NCI-H1092 (cell line): ENCODE measurements at places on chromosomes 7 and 10.

GRCh38 chr10:24824124-24824523 is 100.4 kb upstream of the ARHGAP21 start:
- no peak for DNase-seq

DNA sequence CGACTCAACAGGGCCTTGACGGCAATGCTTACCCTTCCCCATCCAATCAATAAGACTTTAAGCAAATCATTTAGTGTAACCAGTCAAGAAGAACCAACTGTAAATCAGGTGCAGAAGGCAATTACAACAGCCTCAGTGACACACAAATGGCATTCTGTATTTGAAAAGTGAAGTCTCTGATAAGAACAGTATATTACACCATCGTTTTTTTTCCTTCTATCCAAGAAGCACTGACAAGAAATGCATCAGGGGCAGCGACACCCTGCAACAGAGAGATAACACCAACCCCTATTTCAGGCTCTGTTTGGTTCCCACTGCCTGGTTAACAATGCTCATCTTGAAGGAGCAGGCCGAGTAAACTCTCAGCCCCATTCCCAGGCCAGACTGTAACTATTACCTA is 204.0 kb upstream of the AOAH start:
- DNase-seq, result no peak

DNA sequence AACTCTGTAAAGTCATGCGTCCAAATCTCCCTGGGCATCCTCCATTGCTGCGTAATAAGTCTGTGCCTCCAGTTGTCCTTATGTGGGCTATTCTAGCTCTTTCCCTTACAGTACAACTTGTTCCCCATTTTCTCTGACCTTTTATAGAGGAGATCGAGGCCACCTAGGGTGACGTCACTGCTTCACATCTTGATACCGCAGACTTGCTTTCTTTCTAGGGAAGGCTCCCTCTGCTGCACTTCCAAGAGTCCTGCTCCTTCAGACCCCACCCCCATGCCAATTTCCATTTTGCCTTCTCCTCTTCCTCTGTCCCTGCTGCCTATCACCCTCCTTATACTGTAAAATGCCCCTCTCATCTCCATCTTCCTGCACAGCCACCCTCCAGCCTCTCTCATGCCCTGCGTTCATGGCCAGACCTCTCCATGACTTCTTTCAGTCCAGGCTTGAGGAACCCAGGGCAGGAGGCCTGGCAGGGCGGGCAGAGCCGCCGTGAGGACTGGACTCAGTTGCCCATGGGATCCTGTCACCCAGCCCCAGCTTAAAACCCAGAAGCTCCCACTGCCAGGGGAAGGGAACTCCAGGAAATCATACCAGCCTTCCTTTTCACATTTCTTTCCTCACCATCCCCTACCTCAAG is 57.5 kb downstream of the CAMK1D start:
- no peak for DNase-seq

GRCh38 chr7:140672382-140673062 is at the start of gene ADCK2:
ADCK2 (plus strand) TSS chr7:140672945; CDS start chr7:140673331, 386 bp downstream.
- DNase-seq, result peak; percentile 51

DNA sequence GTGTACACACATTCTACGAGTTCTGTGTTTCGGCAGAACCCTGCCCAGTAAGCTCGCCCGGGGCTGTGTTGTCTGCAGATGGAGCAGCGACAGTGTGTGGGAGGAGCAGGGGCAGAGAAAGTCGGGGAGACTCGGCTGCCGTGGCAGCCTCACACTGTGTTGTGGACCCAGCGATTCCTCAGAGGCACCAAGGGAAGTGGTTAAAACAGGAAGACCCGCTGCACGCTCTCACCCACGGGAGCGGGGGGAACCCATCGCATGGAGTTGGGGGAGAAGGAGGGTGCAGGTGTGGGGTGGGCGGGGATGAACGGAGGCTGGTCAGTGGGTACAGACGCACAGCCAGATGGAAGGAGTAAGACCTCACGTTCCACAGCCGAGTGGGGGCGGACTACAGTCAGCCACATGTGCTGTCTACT is 250.2 kb downstream of the ELFN1 start:
- no peak for DNase-seq

DNA sequence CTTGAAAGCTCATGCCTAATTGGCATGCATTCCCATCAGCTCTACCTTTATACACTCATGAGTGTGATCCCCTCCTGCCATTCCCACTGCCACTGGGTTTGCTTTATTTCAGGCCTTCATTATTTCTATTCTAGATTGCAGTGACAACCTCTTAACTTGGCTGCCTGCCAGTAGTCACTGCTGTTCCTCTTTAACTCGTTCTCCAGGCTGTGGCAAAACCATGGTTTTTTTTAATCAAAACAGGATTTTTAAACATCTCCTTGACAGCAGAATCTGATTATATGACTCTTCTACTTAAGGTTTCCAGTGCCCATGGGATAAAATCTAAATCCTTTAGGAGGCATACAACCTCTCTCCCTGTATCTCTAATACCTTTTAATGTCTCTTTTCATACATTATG is 223.7 kb upstream of the PCDH15 start:
- no peak for DNase-seq

DNA sequence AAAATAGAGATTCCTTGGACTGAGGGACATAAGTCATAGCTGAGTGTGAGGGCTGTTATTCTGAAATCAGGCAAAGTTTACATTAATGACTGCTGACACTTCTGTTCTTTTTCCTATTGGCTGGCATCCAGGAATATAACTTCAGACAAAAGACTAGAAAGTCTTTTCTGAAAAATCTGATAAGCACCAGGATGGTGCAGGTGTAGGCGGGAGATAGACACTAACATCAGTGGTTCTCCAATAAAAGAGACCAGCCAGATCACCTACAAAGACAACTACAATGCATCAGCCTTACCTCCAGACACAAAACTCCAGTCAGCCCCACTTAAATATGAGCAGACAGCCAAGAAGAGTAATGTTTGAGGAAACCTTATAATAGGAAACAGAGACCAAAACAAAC is 168.3 kb upstream of the LRGUK start:
- no peak for DNase-seq

GRCh38 chr7:22364900-22365299 is 7.9 kb upstream of the RAPGEF5 start:
- peak; percentile 26 for DNase-seq

DNA sequence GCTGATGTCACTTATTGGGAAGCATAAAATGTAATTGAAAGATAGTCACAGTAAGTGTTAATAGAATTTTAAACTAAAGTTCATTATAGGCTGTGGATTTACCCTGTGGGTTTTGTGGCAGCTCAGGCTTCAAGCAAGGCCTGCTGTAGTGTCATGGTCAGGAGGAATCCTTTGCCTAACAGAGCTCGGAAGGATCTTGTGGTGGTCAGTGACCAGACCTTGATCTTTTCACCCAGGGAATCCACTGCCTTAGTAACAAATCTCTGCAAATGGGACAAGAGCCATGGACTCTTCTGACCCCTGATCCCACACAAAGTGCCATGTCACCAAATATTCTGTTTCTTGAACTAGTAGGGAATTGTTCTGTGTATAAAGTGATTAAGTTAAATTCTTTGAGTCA is 20.6 kb upstream of the HDAC9 start:
- DNase-seq, result no peak

GRCh38 chr7:1200045-1200444 is 32.6 kb upstream of the UNCX start:
- no peak for DNase-seq

DNA sequence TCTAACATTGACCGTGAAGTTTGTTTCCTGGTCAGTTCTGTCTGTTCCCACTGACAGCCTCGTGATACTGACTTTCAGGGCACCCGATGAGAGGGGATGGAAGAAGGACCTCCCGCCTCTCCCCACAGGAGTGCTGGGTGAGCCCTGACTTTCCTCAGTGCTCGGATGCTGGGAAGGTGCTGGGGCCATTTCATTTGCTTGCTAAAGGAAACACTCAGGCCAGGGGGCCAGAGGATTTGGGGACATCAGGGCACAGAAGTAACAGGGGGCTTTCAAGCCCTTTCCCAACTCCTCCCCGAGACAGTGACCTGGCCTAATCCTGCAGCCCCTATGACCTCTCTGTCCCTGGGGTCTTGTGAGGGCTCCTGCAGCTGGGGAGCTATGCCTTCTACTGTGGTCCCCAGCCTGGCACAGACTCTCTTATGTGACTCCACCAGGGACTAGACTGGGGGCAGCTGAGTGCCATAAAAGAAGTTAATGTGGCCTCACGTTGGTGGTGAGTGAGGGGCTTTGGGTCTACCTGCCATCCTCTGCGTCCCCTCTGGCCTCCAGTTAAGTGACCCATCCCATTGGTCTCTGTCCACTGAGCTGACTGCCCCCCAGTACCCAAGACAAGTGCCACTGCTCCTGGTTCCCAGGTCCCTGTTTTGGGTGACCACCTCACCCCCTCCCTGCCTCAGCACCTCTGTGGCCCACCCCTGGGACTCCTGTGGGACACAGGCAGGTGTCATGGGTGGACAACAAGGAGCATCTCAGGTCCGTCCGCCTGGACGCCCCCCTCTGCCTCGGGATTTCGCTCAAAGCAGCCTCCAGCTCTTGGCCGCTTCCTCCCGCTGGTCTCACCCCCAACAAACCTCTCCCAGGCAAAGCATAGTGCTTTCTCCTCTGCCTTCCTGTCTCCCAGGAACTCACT is 33.4 kb upstream of the HSPA12A start:
- no peak for DNase-seq

DNA sequence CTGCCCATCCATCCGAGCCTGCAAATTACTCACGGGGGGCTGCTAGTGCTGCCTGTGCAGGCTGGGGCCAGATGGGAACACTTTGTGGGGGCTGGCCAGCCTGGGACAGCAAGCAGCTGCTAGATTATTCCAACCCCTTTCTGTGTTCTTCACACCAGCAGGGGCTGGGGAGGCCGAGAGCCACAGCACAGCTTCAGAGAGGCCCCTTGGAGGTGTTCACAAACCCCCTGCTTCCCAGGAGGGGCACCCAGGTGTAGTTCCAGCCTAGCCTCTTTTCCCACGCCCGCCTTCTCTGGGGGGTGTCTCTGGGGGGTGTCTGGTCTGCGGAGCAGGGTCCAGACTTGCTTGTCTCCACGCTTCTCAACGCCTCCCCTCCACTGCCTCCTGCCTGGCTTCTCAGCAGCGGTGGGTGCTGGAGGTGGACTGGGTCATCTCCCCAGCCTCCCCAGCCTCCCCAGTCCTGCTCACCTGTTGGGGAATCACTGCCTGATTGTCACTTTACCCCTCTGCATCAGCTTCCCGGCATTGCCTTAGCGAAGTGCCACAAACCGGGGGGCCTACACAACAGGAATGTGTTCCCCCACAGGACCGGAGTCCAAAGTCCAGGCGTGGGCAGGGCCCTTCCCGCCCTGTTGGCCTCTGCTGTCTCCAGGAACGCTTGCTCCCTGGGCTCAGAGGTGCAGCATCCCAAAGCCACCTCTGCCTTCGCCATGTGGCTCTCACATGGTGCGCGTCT is 74.0 kb upstream of the EN2 start:
- no peak for DNase-seq

- DNase-seq, result no peak
Measured at GRCh38 chr7:129285111-129285510, 60.3 kb downstream of the AHCYL2 start.

DNA sequence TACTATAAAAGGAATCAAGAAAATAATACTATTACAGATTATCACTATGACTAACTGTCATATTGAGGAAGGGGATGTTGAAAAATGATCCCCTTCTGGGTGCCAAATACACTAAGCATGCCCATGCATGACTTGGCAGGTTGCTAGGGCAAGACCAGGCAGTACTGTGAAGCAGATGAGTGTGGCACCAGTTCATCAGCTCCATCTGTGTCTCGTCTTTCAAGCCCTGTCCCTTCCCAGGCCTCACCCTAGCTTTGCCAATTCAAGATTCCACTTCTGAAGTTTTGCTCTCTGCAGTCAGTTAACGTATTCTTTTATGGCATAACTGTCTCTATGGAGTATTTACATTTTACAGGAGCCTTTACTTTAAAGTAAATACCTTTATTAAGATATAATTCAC is 135.6 kb upstream of the HPS1 start:
- no peak for DNase-seq

GRCh38 chr10:113060201-113061053 is 110.4 kb downstream of the TCF7L2 start:
- no peak for DNase-seq

DNA sequence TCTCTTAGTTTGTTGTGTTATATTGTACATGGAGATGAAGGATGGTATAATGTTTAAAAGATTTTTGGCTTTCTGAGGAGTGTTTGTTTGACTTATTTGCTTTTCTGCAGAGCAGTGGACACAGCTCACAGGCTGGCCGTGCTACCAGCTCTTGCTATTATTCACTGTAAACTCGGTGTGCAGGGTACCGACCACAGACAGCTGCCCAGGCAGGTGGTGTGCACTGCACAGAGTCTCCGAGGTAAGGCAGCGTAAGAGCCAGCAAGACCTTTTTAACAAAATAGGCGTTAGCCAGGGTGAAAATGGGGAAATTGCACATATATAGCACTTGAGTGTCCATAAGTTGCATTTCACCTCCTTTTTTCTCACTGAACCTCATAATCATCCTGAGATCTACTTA is 438.0 kb downstream of the CNTNAP2 start:
- peak; percentile 61 for DNase-seq

GRCh38 chr7:148121401-148121800 is 469.2 kb upstream of the C7orf33 start:
- no peak for DNase-seq

- DNase-seq, result peak; percentile 82
Measured at GRCh38 chr7:26441002-26441521, 149.4 kb downstream of the SNX10 start.

GRCh38 chr10:3066317-3067117 is 831 bp upstream of the PFKP start:
- no peak for DNase-seq

GRCh38 chr7:90749774-90750173 is 153.7 kb downstream of the CDK14 start:
- DNase-seq, result no peak

DNA sequence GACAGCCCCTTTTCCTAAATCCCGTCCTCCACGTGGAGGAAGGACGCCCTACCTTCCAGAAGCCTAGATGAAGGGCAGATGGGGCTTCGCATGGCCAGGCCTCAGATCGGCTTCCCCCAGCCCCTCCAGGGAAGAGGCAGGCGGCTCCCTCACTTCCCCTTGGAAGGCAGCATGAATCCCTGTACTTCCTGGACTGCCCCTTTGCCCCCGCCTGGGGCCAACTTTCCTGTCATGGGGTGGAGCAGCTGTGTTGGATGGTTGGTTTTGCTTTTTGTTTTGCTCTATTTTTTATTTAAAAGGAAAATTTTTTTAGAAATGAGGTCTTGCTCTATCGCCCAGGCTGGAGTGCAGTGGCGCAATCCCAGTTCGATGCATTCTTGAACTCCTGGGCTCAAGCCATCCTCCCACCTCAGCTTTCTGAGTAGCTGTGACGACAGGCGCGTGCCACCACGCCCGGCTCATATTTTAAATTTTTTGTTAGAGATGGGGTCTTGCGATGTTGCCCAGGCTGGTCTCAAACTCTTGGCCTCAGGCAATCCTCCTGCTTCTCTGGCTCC is 27.2 kb downstream of the GTF2IRD1 start:
- DNase-seq, result no peak
